ENCODE measurements at places on chromosomes 2 and 18. TPM values are rescaled to one million over a fixed set of nuclear protein-coding genes. Genes with fewer than 3 reads are reported as not detected.

The SCN9A gene
- total RNA-seq, result 5.7 TPM

The IL1B gene
- 1.0 TPM for total RNA-seq

The CRYBA2 gene
- not detected for total RNA-seq

The CBLN2 gene
- not detected for total RNA-seq

The CHST9 gene
- total RNA-seq, result not detected

The TUBB8B gene
- not detected for total RNA-seq

The IL36B gene
- not detected for total RNA-seq

The FBXO15 gene
- total RNA-seq, result not detected

The ZNF24 gene
- total RNA-seq, result 43.8 TPM

The IL1R2 gene
- 16.3 TPM for total RNA-seq

The CCL20 gene
- total RNA-seq, result not detected

The UGT1A4 gene
- not detected for total RNA-seq

DNA sequence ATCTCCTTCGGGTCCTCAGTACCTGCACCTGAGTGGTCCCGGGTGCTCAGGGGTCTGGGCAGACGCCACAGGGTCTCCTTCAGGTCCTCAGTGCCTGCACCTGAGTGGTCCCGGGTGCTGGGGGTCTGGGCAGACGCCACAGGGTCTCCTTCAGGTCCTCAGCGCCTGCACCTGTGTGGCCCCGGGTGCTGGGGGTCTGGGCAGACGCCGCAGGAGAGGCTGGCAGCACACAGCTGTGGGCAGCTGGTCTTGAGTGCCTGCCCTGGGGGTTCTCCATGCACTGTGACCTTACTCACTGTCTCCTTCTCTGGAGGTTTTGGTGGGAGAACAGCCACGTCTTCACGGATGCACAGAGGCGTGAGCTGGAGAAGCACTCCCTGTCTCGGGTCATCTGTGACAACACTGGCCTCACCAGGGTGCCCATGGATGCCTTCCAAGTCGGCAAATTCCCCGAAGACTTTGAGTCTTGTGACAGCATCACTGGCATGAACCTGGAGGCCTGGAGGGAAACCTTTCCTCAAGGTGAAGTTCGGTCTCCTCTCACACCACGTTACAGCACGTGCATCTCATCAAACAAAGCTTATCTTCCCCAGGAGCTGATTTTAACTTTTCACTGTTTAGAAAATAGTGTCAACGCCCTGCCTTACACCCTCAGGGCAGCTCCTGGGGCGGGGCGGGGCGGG lies 82.6 kb downstream of the TPO start:
- peak; percentile 56 for DNase-seq

DNA sequence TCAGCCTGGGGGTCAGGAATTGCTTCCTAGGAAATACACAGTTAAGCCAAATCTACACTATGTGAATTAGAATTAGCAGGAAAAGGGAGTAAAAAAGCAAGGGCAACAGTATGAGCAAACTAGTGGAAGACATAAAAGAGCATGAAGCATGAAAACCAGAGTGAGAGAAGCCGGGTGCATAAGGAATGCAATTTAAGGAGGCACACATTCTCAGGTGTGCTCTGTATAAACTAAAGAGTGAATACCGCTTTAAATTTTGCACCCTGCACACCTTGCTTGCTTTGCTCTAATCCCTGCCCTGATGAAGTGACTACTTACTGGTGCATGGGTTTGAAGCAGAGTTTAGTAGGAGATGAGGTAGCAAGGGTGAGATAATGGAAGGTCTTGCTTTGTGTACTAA lies 65.7 kb upstream of the EPHA4 start:
- DNase-seq, result no peak

- peak; percentile 73 for DNase-seq
Measured at GRCh38 chr2:240468303-240469238, 33.1 kb downstream of the GPC1 start.

DNA sequence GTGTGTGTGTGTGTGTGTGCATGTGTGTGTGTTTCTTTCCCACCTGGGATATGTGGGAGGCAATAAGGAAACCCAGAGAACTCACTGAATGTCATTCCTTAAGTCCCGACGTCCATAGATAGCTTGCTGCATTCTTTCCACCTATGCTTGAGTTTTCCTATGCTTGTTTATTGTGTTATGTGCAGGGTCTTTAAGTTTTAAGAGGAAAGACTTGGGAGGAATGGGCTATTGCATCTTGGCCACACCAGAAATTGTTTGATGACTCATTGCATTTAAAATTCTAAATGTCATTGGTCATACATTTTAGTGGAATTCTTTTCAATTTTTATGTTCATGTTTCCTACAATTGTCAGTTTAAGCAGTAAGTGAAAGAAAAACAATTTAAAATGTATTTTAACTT lies 33.7 kb downstream of the STARD6 start:
- no peak for DNase-seq

- DNase-seq, result no peak
Measured at GRCh38 chr2:191714925-191715324, 37.0 kb downstream of the NABP1 start.

GRCh38 chr2:165328272-165328671 lies 89.1 kb downstream of the SCN2A start:
- no peak for DNase-seq

DNA sequence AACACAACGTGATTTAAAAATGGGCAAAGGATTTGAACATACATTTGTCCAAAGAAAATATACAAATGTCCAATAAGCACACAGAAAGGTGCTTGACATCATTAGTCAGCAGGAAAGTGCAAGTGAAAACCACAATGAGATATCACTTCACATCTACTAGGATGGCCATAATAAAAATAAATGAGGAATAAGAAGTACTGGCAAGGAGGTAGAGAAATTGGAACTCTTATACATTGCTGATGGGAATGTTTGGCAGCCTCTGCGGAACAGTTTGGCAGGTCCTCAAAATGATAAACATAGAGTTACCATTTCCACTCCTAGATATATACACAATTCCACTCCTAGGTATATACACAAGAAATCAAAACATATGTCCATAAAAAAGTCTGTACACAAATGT lies 51.0 kb upstream of the PGAP1 start:
- DNase-seq, result no peak

DNA sequence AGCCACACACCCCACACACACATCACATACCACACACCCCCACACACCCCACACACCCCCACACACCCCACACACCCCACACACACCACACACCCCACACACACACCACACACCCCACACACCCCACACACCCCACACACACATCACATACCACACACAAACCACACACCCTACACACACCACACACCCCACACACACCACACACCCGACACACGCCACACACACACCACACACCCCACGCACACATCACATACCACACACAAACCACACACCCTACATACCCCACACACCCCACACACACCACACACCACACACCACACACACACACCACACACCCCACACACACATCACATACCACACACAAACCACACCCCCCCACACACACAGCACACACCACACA lies 22.4 kb downstream of the TWIST2 start:
- DNase-seq, result no peak

- no peak for DNase-seq
Measured at GRCh38 chr2:222217712-222218111, 81.1 kb downstream of the PAX3 start.

- DNase-seq, result peak; percentile 92
Measured at GRCh38 chr2:98507891-98508708, 63.4 kb downstream of the INPP4A start.

DNA sequence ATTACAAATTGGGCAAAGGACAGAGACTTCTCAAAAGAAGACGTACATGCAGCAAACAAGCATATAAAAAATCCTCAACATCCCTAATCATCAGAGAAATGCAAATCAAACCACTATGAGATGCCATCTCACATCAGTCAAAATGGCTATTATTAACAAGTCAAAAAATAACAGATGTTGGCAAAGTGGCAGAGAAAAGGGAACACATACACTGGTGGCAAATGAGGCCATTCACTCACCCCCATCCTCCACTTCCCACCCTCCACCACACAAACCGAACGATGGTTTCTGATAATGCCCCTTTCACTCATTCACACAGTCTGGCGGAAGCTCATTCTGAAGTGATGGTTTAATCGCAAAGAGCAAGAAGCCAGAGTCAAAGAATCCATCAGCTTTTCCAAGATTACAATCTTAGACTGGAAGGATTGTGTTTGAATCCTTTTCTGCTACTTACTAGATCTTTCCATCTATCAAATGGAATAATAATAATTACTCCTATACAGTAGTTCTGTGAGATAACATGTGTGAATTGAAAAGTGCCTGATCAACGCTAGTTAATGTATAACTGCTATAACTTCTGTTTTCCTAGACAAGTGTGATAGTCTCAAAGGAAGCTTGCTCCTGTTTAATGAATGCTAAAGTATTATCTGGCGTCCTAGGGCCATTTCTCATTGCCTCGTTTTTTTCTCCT lies 16.9 kb upstream of the CD28 start:
- DNase-seq, result no peak

- no peak for DNase-seq
Measured at GRCh38 chr18:49650426-49650891, 88.6 kb downstream of the LIPG start.

- no peak for DNase-seq
Measured at GRCh38 chr2:181948227-181948626, 37.4 kb upstream of the PPP1R1C start.

Data from posterior vena cava (tissue), 2 donors.